ENCODE measurements at places on chromosomes 7 and 10.

- no peak for DNase-seq
These were observed 100.9 kb downstream of the XRCC2 start for GRCh38 chr7:152574892-152575548.

- no peak for DNase-seq
These were observed 3.1 kb downstream of the DYDC2 start for GRCh38 chr10:80359644-80360043.

- DNase-seq = peak; percentile 2
These were observed 6.5 kb downstream of the ELFN1 start for GRCh38 chr7:1676550-1677078.

- no peak for DNase-seq
These were observed 40.0 kb downstream of the ZNF438 start for GRCh38 chr10:30991647-30992011.

DNA sequence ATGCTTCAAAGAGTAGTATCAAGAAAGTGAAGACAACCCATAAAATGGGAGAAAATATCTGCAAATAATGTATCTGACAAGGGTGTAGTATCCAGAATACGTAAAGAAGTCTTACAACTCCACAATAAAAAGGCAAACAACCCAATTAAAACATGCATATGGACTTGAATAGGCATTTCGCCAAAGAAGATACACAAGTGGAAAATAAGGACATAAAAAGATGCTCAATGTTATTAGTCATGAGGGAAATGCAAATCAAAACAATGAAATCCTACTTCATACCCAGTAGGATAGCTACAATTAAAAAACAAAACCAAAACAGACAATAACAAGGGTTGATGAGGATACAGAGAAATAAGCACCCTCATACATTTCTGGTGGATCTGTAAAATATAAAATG is 79.2 kb downstream of the NUDCD3 start:
- DNase-seq = no peak

DNA sequence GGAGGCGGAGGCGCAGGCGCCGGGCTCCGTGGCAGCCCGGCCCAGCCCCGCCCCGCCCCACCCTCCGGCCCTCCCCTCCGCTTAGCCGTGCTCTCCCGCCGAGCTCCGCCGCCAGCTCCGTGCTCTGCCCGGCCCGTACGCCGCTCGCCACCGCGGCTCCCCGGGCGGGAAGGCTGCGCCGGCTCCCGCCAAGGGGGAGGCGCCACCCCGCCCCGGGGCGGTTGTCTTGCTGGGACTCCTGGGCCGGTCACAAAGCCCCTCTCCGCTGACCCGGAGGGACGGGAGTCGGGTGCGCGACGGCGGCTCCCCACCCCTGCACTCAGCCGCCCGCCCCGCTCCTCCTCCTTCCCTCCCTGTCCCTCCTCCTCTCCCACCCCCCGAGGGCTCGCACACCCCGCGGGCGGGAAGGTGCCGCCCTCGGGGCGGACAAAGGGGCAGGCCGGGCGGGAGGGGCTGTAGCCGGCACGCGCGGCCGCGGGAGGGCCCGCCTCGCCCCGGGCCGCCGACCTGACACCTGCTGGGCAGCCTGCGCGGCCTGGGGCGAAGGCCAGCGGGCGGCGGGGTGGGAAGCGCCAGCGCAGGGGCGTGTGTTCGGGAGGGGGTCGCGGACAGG is 11.5 kb upstream of the SP8 start:
- DNase-seq = peak; percentile 91

DNA sequence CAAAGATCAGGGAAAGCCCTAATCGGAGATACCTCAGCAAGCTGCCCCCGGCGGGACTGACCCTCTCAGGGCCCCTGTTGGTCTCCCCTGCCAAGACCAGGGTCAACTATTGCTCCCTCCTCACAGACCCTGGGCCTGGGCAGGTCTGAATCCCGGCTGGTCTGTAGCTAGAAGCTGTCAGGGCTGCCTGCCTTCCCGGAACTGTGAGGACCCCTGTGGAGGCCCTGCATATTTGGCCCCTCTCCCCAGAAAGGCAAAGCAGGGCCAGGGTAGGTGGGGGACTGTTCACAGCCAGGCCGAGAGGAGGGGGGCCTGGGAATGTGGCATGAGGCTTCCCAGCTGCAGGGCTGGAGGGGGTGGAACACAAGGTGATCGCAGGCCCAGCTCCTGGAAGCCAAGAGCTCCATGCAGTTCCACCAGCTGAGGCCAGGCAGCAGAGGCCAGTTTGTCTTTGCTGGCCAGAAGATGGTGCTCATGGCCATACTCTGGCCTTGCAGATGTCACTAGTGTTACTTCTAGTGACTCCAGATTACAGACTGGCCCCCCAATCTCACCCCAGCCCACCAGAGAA is 24.1 kb downstream of the TBATA start:
- DNase-seq = no peak

DNA sequence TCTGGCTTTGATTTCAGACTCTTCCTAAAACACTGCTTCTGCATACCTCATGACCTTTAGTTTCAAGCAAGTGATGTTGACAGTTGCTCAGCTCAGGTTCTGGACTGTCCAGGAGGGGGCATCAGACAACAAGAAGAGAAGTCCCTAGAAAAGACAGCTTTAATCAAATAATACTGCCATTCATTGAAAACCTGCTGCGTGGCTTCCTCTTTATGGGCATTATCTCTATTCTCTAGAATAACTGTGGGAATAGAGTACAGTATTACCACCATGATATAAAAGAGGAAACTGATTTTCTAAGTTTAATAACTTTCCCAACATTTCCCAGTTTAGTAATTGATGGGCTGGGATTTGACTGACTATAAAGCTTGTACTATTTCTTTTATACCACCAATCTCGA is 170.4 kb downstream of the SNX13 start:
- peak; percentile 60 for DNase-seq

DNA sequence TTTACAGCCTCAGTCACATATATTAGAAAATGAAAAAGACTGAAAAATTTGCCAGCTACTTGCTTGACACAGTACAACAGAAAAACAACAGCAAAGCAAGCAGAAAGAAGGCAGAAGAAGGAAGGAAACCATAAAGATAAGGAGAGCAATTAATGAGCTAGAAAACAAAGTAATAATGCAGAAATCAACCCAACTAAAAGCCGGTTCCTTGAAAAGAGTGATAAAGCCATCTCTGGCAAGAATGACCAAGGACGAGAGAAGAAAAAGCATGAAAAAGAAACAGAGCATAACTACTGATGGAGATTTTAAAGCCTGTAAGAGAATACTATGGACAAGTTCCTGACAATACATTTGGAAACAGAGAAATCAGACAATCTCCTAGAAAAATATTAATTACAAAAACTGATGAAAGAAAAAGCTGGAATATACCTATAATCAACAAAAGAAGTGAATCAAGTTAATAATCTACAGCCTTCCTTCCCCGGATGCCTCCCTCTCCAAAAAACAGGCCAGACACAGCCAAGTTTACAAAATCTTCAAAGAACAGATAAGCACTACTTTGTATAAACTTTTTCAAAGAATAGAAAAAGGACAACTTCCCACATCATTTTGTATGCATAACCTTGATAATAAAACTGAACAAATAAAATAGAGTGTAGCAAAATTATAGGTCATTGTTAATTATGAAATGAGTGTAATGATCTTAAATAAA is 204.0 kb downstream of the BAMBI start:
- DNase-seq = no peak

- no peak for DNase-seq
These were observed 133.3 kb upstream of the NAMPT start for GRCh38 chr7:106418094-106418493.

All from AG20443 (cell line).